ENCODE measurements at places on chromosomes 1 and 21. TPM values are rescaled to one million over a fixed set of nuclear protein-coding genes. Genes with fewer than 3 reads are reported as not detected.

DNA sequence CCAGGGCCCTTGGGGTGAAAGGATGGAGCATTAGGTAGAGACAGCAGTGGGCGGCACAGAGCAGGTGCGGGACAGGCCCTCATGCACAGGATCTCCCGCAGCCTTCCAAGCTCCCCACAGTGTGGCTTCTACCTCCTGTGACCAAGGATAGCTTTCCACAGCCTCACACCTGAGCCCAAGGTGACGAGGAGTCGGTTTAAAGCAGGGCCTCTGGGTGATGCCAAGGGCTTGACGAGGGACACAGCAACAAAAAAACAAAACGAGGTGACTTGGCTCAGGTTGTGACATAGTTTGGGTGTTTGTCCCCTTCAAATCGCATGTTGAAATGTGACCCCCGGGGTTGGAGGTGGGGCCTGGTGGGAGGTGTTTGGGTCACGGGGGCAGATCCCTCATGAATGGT, 15.3 kb downstream of the RSPH1 start:
- DNase-seq = no peak

DNA sequence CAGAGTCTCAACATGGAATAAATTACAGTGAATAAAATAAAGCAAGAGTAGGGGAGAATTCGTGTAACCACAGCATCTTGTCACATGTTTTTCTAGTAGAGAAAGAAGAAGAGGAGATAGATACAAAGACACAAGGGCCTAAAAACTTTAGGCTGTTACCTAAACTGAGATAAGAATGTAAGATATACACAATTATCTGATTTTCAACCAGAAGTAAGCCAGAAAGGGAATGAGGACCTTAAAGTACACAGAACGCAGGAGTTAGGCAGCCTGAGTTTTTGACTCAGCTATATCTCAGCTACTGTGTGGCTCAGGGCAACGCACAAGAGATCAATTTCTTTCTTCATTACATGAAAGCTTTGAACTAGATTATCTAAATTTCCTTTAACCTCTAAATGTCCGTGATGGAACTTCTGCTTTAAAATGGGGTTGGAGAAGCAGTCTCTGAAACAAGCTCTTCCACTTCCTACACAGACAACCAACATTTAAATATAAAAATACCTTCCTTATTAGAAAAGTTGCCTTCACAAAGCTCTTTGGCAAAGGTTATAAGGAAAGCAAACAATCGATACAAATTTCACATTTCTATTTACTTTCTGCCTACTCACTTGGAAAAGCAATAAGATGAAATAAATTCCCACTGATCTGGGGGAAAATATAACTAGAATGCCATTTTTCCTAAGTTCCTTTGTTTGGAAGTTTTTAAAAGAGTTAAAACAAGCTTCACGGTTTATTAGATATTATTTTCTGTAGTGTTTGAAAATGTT, 5.2 kb upstream of the RGS13 start:
- DNase-seq = no peak

DNA sequence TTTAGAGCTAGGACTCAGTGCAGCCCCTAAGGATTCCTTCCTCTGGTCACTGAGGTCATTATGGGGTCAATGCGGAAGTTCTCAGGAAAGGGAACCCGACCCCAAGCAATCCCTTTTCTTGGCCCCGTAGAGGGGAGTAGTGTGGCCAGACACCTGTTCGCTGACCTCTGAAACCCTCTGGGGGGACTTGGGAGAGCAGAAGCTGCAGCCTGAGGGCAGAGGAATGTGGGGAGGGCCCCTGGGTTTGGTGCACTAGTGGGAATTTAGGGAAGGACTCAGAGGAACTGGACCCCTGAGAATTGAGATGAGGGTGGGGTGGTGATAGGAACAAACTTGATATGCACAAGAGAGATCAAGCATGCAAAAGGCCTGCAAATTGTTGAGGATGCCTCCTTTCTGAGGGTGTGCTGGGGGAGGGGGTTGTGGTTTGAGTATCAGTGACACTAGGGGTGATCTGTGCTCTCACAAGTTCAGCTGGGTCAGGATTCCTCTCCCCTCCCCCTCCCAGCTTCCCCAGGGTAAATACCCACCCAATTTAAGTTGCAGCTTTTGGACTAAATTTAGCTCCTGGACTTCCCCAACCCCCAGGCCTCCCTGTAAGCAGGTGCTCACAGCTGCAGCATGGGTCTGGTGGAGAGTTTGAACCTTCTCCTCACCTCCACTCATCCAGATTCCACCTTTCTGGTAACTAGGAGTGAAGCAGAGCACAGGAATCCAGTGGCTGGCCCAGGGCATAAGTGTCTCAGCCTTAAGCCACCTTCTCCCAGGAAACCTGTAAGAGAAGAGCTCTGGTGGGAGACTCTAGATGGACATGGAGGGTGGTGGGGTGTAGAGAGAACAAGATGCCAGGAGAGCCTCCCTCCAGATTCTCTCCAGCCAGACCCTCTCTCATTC, 13.5 kb downstream of the ADAMTSL4 start:
- DNase-seq = no peak

DNA sequence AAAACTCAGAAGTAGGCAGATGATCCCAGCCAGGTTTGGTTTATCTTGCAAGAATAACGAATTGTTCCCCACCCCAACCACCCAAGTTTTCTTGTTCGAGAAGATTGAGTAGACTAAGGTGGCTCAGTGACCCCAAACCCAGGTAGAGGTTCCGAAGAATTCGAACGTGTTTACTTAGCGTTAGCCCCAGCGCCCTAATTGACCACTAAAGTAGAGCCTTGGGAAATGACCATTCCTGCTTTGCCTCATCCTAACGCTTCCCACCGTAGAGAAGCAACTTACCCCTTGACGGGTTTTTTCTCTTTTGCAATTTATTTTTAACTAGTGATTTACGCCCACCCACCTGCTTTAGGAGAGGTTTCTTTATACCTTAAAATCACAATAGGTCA, 870 bp downstream of the FBXO28 start:
- no peak for DNase-seq

GRCh38 chr1:99685516-99686180, 39.7 kb downstream of the PALMD start:
- DNase-seq = peak; percentile 89

DNA sequence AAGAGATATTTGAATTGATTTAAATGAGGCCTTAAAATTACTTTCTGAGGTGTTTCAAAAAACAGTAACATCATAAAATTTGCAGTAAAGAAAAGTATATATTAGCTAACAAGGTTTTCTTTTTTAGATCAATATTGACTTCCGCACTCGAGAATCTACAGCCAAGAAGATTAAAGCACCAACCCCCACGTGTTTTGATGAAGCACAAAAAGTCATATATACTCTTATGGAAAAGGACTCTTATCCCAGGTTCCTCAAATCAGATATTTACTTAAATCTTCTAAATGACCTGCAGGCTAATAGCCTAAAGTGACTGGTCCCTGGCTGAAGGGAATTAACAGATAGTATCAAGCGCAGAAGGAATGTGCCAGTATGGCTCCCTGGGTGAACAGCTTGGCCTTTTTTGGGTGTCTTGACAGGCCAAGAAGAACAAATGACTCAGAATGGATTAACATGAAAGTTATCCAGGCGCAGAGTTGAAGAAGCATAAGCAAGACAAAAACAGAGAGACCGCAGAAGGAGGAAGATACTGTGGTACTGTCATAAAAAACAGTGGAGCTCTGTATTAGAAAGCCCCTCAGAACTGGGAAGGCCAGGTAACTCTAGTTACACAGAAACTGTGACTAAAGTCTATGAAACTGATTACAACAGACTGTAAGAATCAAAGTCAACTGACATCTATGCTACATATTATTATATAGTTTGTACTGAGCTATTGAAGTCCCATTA, 3.6 kb downstream of the RGS1 start:
- DNase-seq = peak; percentile 87

- DNase-seq = no peak
Observed at GRCh38 chr21:43866659-43867331, 1.8 kb downstream of the AGPAT3 start.

GRCh38 chr1:215819114-215819513, 252.0 kb downstream of the KCTD3 start:
- DNase-seq = no peak

DNA sequence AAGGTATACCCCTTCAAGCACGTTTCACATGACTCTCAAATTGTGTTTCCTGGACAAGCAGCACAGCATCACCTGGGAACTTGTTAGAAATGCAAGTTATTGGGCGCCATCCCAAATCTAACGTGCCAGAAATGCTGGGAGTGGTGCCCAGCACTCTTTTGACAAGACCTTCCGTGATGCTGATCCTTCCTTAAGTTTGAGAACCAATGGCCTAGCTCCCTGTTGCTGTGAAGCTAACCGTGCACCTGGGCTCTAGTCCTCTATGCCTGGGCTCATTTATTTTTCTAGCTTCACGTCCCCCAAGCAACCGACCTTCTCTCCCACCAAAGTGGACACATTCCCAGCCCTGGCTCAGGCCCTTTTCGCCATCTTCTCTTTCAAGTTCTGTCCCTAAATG, 4.3 kb downstream of the BEST4 start:
- no peak for DNase-seq

- DNase-seq = no peak
Observed at GRCh38 chr1:46524843-46525242, 26.6 kb downstream of the KNCN start.

GRCh38 chr1:207115269-207115668, 11.2 kb downstream of the C4BPA start:
- no peak for DNase-seq

GRCh38 chr1:118264343-118264742, 79.3 kb upstream of the SPAG17 start:
- no peak for DNase-seq

- peak; percentile 45 for DNase-seq
Observed at GRCh38 chr1:115764541-115764940, 4.0 kb downstream of the CASQ2 start.

DNA sequence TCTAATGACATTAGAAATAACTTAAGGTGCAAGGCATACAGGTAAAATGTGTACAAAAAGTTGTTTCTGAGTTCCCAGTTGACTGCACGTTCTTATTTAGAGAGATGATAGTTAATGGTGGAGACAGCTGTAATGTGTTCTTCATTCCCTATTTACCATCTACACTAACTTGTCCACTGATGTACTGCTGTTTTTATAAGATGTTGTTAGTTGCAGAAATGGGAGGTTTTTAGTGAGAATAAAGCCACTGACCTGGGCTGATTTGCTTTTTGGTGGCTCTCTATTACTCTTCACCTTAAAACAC, 122.9 kb upstream of the LYPLAL1 start:
- DNase-seq = no peak

GRCh38 chr1:211928993-211929637, 98.6 kb upstream of the LPGAT1 start:
- peak; percentile 65 for DNase-seq

GRCh38 chr1:11068600-11069473, 9.0 kb upstream of the SRM start:
- DNase-seq = no peak

The PROK1 gene
- total RNA-seq = 0.24 TPM

The BEND5 gene
- total RNA-seq = 1.6 TPM

The RIMKLA gene
- total RNA-seq = 0.88 TPM

The TMEM81 gene
- total RNA-seq = 1.8 TPM

Measured in RPMI7951 (cell line).